Sciatic nerve (tissue), 2 donors: ENCODE measurements at places on chromosomes 6 and 20. TPM values are rescaled to one million over a fixed set of nuclear protein-coding genes. Genes with fewer than 3 reads are reported as not detected.
A peak's percentile ranks its signal among the peaks of the same experiment; 100 is the strongest.

GRCh38 chr6:94645191-94645590 lies 932.1 kb upstream of the MANEA start:
- DNase-seq = no peak

MYLK2 gene
- 0.27 TPM for total RNA-seq

SLC16A10 gene
- total RNA-seq = 3.1 TPM

- DNase-seq = no peak
These were observed 101.1 kb downstream of the HIVEP1 start for GRCh38 chr6:12113190-12113577.

DNA sequence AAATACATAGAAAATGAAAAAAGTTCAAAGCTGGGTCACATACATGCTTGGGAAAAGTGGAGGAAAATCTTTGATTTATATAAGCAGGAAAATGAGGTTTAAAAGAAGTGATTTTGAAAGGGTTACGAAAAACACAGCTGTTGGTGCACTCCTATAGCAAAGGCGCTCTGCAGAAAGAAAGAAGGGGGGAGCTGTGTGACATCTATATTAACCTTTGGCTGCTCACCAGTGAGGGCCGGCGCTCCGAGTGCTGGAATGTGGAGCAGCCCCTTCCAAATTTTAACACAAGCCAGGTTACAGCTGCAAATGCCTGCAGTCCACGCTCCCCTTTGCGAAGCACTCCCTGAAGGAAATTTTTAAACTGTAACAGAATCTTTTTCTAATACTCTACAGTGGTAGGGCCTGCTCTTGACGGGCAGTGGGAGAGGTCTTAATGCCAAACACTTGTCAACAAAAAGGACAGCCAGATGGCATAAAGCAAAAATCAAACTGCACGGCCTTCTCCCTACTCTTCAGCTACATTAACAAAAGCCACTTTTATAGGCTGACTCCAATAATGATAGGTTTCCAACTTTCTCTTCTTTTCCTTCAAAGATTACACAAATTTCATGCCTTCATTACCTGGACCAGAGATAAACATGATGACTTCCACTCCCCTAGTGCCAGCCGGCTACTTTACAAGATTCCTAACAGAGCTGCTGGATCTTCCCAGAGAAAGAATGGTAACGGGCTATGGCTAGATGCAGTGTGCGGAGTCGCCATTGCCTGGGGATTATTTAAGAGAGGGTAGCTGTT lies 4.8 kb downstream of the BMP7 start:
- DNase-seq = no peak

KIF25 gene
- 1.6 TPM for total RNA-seq

DNA sequence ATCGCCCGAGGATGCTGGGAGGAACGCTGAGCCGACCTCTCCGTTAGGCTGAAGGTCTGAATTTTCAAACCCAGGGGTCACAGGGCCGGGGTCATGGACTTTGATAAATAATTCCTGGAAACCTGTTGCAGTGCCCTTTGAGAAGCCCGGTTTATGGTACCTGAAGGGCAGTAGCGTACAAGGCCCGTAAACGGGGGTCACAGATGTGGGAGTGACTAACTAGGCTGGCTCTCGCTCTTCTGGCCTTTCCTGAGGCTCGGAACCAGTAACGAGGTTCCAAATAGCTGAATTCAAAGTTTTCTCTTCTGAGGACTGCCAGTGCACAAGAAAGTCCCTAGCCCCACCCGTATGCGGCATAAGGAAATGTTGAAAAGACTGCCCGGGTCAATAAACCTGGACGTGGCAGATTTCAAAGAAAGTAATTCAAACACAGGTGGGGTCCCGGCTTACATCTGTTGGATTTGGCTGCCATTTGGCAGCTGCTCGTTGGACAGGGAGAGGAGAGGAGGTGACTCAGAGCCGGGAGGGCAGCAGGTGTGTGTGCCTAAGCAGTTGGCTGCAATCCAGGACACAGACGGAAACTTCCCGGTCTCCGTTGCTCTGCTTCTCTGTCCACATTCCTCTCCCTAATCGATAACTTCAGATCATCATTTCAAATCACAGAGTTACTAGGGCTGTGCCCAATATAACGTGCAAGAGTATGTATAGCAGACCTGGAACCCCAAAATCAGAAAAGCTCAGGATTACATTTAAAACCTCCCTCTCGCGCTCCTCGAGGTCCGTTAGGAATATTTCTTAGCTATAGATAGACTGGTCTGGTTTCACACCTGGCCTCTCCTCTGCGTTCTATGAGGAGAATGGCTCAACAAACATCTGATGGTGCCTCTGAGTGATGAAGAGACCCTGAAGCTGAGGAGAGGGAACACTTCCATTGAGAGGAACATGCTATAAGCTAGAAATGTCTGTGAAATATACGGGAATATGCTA lies 765 bp upstream of the GMDS start:
- peak; percentile 75 for DNase-seq

GRCh38 chr20:10771435-10772140 lies 97.8 kb upstream of the JAG1 start:
- DNase-seq = no peak

- DNase-seq = no peak
These were observed 497.8 kb upstream of the ARID1B start for GRCh38 chr6:156279261-156279969.

- DNase-seq = no peak
These were observed 61.3 kb downstream of the PTPN1 start for GRCh38 chr20:50571466-50571865.

DNA sequence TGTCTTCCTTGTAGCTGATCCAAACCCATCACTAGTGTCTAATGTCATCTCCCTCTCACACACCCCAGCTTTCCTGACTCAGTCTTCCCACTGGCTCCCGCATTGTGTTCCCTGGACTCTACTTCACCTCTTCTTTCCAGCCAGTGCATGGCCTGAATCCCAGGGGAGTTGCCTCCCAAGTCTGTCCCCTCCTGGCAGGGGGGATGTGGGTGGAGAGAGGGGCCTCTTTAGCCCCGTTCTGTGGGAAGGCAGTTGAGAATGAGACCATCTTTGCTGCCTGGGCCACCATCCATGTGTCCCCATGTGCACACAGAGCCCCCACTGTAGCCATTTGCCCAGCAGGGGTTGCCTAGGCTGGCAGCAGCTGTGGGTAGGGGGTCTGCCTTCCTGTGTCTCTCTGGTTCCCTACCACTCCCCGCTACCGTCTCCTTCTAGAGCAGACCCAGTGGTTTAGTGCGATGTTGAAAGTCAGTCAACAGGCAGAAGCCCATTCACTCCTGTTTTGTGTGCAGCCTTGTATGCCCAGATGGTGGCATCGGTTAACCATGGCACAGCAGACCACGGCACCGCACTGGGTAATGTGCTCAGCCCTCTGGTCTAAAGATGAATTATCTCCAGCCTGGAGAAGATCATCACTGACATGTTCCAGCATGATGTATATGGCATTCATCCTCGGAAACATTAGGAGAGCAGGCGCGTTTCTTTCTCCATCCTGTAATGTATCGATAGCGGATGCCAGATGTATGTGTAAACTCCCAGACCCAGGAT lies 178.8 kb upstream of the SNX9 start:
- DNase-seq = no peak

DNA sequence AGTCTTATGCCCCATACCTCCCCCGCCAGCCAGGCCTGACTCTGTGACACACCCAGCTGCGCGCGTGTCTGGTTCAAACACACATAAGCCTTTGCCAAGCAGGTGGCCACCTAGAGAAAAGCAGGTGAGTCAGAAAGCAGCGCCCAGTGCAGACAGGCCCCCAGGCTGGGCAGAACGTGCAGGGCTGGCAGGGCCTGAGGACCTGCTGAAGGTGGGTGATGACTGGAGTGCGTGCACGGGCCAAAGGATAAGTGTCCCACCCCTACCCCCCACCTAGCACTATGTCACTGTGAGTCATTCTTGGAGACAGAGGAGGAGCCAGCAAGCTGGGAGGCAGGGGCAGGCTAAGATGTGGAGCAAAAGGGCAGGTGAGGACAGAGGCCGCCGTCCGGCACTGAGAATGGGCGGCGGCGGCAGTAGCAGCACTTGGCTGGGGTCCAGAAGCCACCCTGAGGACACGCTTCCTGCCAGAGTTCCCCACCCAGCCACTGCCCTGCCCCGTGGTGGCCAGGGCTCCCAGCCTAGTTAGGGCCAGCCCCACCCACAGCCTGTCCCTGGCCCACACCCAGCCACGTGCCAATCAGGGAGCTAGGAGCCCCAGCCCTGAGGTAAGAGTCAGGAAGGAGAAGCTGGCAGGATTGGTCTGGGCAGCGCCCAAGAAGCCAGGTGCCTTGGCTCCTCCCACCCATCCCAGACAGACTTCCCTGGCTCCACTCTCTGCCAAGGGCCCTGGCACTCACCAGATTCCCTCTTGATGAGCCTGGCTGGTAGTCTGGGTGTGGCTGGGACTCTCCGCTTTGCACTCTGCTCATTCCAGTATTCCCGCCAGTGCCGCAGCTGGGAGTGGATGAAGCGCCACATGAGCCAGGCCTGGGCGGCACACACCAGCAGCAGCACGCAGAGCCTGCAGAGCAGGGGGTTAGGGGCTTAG lies 72.7 kb downstream of the TRAM2 start:
- DNase-seq = peak; percentile 73

SLC35D3 gene
- not detected for total RNA-seq

GSTA3 gene
- not detected for total RNA-seq

MCHR2 gene
- not detected for total RNA-seq

- no peak for DNase-seq
These were observed 7.5 kb upstream of the BFSP1 start for GRCh38 chr20:17538517-17539170.

GRCh38 chr6:159875194-159875593 lies 15.6 kb upstream of the MAS1 start:
- DNase-seq = no peak

BPI gene
- total RNA-seq = 2.3 TPM

- no peak for DNase-seq
These were observed 145.0 kb downstream of the HTR1B start for GRCh38 chr6:77318256-77318655.

DNA sequence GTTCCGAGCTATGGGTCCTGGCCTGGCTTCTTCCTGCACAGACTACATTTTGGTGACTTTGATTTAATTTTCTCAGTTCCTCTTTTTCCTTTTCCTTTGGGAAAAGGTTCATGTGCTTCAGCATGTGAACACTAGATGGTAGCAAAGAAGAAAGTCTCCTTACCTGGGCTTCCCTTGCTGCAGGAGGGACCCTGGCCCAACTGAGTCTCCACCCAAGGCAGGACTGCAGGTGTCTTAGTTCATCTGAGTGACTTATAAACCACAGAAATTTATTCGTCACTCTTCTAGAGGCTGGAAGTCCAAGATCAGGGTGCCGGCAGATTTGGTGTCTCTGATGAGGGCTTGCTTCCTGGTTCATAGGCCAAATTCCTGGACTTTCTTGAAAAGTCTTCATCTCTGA lies 163.2 kb downstream of the SYCP2 start:
- no peak for DNase-seq

- DNase-seq = no peak
These were observed 272.1 kb upstream of the EYS start for GRCh38 chr6:65979120-65979519.

DNA sequence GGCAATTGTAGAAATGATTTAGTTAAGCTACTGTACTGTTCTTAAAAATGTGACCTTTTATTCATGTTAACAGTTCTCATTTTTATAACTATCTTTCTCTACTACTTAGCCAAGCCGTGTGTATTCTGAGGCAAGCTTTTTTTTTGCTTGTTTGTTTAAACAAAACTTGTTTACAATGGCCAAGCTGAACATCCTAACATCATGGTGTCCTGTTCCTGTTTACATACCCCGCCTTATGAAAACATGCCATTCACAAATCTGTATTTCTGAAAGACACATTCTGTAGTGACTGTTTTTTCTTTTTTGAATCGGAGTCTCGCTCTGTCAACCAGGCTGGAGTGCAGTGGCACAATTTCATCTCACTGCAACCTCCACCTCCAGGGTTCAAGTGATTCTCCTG lies 140.9 kb downstream of the NCOA3 start:
- DNase-seq = no peak

- DNase-seq = no peak
These were observed 69.5 kb upstream of the FABP7 start for GRCh38 chr6:122709922-122710512.

DNA sequence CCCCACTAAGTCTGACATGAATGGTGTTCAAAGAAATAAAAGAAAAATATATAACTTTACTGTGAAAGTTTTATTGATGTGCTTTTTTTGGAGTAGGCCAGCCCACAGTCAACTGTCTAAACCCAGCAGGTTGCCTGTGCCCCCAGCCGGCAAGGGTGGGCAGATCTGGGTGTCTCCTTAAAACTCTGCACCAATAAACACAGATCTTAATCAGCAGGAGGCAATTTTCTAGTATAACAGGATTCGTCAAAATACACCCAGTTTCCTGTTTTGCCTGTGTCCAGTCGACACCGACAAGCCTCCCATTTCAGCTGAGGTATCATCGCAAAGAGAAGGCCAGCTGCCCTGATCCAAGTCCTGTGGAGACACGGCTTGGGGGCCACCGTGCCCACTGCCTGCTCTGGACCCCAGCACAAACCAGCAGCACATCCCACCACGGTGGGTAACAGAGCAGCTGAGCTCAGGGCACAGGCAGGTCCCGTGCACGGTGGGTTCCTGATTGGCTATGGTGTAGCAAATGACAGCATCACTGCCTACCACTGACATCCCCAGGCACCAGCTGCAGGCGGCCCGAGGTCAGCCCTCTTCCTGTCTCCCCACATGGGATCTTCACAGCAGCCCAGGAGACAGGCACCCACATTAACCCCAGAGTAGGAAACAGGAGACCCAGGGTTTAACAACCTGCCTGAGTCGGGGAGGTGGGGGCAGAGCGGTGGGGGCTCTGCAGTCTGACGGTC lies 15.7 kb downstream of the BMP7 start:
- no peak for DNase-seq

PRR18 gene
- not detected for total RNA-seq

GRCh38 chr20:49422161-49422560 lies 60.3 kb downstream of the KCNB1 start:
- no peak for DNase-seq

DNA sequence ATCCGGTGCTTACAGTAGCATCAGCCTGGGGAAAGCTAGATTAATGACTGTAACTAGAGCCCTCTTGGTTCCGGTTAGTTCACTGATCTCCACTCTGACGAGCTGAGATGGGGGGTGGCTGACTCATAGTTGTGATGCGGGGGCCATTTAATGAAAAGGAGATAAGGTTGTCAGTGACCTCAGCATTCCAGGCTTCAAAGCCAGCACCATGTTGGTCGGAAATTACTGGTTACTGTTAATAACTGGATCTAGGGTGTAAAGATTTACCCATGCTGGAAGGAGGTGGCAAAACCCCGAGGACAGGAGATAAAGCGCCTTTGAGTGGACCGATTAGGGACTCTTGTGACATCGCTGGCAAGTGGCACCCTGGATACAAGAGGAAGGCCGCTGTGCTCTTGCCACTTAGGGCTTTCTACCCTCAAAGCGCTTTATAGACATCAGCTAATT lies 21.1 kb downstream of the FOXC1 start:
- DNase-seq = no peak

GRCh38 chr20:23637282-23638221 lies at the start of gene CST3:
TSS of gene CST3 (minus strand) at chr20:23637955. CDS start at chr20:23637862, 93 bp downstream.
- DNase-seq = peak; percentile 95

TULP1 gene
- not detected for total RNA-seq

GRCh38 chr6:34246563-34247391 lies 2.0 kb downstream of the SMIM29 start:
- DNase-seq = no peak
